ENCODE measurements at places on chromosomes 12 and 14. TPM values are rescaled to one million over a fixed set of nuclear protein-coding genes. Genes with fewer than 3 reads are reported as not detected.

GRCh38 chr12:103386451-103386850, 109.3 kb downstream of the C12orf42 start:
- H3K27ac ChIP-seq, result no peak overlapping the region
- H3K4me3 ChIP-seq, result no peak overlapping the region
- no peak for DNase-seq
- no peaks in the 10 kb centered on the region for H3K36me3 ChIP-seq
- no peaks in the 10 kb centered on the region for H3K4me1 ChIP-seq

DNA sequence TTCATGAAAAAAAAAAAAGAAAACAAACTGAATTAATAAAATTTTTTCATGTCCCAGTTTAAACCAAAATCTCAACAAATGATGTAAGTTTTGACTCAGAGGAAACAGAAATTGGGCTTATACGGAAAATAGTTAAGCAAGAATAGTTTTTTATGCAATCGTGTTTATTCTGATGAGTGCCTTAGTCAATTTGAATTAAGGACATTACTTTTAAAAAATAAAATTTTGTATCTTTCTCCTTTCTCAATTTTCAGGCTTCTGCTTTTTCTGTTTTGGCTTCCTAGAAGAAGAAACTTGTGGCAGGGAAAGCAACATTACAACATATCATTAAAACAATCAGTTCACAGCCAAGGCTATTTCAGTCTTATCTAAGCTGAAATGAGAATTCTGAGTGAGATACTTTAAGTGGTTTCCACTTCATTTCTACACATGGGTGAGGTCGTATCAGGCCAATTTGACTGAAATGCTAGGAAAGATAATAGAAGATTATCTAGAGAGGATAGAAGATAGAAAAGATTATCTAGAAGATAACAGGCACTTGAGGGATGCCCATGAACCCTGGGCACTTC, 52.4 kb downstream of the BCL2L14 start:
- no peak overlapping the region for H3K27ac ChIP-seq
- DNase-seq, result no peak
- no peaks in the 10 kb centered on the region for H3K27me3 ChIP-seq
- no peaks in the 10 kb centered on the region for H3K36me3 ChIP-seq
- H3K4me3 ChIP-seq, result no peak overlapping the region

The AMDHD1 gene
- 1.1 TPM for polyA plus RNA-seq

DNA sequence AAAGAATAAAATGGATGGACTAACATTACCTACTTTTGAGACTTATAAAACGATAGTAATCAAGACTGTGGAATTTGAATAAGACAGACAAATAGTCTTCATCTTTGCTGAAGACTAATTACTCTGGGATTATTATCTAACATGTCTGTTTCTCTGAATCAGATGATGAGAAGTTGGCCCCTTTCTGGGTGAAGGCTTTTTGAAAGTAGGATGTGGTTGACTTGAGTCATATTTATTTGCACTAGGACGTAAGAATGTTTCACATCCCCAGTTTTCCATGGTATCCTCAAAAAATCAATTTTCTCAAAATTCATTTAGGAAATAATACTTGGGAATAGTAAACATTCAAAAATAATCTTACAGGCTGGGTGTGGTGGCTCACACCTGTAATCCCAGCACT, 31.8 kb downstream of the PKP2 start:
- H3K27ac ChIP-seq, result no peak overlapping the region
- H3K4me1 ChIP-seq, result no peaks in the 10 kb centered on the region
- H3K36me3 ChIP-seq, result peaks cover 3% of the 10 kb centered on the region
- DNase-seq, result no peak
- no peaks in the 10 kb centered on the region for H3K27me3 ChIP-seq

DNA sequence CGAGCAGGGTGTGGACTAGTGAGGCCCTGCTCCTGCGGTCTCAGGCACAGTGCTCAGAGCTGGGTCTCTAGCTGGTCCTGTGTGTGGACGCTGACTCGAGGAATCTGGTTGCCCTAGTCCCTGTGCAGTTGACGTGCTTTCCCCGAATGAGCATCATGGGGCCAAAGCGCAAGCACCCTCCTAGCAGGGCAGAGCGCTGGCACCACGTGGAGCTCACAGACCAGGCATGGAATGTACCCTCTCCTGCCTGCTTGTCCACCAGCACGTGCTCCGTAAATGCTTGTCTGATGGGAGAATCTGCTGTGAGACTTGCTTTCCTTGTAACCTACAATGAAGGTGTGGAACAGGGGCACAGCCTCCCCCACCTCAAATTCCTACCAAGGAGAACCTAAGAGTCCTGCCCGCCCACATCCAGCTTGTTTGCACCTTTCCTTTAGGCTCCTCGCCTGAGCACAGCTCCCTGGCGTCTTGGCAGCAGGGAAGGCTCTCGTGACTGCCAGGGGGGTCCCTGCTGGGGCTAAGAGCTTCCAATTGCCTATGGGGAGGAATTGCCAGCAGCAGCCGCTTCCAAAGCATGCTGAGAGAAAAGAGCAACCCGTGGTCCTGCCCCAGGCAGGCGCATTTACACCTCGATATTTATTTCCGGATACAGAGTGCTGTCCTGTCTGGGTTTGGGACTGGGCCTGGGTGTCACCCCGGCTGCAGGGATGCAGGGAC, 125.0 kb downstream of the PIWIL1 start:
- no peaks in the 10 kb centered on the region for H3K36me3 ChIP-seq
- H3K4me3 ChIP-seq, result no peak overlapping the region
- no peak for DNase-seq
- no peaks in the 10 kb centered on the region for H3K4me1 ChIP-seq
- no peaks in the 10 kb centered on the region for H3K27me3 ChIP-seq
